NCI-H524 treated with DMSO at 0.1 percent for 48 hours (cell line): ENCODE measurements at places on chromosomes 5 and 9.

- no peak for DNase-seq
These were observed 228.7 kb upstream of the DAP start for GRCh38 chr5:10989577-10990263.

GRCh38 chr9:114386886-114387679, 699 bp downstream of the AKNA start:
- DNase-seq = no peak

DNA sequence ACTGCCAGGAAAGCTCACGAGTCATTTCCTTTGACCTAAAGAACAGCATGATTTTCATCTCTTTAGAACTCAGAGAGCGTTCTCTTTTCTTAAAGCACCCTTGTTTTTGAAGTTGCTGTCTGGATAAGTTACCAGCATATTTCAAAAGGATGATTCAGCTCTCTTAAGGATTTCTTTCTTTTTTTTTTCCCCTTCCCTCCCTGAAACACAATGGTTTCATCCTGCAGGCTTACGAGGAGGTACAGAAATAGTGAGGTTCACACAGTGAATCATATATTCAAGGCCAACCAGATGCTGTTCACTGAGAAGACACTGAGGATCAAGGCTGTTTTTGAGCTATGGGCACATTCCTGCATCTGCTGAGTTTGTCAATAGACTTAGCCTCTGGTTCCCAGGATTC, 257.2 kb downstream of the KIF4B start:
- DNase-seq = no peak

DNA sequence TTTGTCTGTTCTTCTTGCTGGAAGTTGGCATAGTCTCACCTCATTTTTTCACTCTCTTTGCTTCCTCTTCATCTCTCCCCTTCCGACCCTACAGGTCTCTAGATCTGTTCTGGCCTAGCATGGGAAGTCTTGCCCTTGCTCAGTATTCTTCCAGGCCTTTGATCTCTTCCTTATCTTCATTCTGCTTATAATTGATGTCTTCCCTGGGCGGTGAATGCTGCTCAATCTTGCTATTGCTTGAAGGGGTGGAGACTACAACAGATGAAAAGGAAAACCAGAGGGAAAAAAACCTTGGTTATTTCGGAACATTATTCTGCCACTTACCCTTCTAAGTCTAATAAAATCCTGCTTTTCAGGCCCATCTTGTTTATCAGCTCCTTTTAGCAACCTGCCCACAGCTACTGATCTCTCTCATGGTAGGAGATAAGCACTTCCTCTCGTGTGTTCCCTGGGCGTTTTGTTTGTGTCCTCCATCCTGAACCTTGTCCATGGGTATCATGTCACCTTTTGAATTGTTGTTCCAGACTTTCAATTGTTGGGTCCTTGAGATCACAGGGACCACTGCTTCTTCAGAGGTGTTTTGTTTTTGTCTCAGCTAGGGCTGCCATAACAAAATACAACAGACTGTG, 375.6 kb downstream of the ADGRV1 start:
- no peak for DNase-seq

GRCh38 chr5:133106761-133107572, 55.2 kb downstream of the HSPA4 start:
- DNase-seq = no peak

- DNase-seq = no peak
These were observed 60.2 kb upstream of the SLC2A8 start for GRCh38 chr9:127336506-127337352.

DNA sequence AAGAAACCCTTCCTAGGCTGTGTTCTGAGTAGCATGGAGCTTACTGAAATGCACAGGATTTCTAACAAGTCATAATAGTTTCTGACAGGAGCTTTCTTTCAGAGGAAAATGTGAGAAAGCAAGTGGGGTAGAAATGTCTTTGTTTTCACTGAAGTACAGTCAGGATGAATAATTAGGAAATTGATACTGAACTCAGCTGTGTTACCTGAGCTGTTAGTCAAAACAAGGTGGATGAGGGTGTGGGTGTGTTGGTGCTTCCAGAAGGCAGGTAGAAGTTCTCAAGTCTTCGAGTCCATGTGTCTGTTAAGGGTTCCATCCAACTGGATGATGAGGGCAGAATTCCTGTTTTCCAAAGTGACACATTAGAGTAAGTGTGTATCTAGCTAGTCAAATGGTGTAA, 122.4 kb downstream of the BASP1 start:
- no peak for DNase-seq

GRCh38 chr9:98980291-98980690, 36.6 kb downstream of the COL15A1 start:
- no peak for DNase-seq

DNA sequence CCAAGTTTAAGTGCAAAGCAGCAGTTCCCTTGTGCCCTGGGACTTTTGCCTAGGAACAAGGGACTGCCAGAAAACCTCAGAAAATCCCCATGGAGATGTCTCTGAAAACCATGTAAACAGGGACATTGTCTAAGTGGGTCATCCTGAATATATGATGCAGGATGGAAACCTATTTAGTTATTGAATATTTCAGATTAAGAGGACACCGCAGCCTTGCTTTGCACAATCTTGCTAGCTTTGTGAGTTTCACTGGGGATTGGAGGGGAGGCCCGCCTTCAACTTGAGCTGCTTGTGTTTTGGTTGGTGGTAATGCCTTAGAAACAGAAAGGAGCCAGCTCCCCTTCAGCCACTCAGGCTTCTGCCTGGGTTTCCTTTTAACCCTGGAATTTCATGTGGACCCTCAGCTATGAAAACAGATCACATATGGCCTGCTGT, 112.8 kb downstream of the C9orf152 start:
- no peak for DNase-seq

DNA sequence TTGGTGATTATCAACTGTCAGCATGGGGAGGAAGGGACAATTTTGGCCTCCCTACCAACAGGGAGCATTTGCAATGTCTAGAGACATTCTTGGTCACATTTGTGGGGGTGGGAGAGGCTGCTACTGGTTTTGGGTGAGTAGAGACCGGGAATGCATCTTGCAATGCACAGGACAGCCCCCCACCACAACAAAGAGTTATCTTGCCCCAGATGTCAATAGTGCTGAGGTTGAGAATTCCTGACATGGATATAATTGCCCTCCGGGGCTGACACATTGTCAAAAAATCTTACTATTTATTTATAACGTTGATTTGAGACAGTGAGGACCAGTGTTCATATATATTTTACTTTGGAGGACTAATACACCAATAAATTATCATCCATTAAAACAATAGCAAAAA, 316.1 kb downstream of the PSAT1 start:
- DNase-seq = no peak

- DNase-seq = no peak
These were observed 33.3 kb downstream of the PPP1R2B start for GRCh38 chr5:156883316-156883875.

DNA sequence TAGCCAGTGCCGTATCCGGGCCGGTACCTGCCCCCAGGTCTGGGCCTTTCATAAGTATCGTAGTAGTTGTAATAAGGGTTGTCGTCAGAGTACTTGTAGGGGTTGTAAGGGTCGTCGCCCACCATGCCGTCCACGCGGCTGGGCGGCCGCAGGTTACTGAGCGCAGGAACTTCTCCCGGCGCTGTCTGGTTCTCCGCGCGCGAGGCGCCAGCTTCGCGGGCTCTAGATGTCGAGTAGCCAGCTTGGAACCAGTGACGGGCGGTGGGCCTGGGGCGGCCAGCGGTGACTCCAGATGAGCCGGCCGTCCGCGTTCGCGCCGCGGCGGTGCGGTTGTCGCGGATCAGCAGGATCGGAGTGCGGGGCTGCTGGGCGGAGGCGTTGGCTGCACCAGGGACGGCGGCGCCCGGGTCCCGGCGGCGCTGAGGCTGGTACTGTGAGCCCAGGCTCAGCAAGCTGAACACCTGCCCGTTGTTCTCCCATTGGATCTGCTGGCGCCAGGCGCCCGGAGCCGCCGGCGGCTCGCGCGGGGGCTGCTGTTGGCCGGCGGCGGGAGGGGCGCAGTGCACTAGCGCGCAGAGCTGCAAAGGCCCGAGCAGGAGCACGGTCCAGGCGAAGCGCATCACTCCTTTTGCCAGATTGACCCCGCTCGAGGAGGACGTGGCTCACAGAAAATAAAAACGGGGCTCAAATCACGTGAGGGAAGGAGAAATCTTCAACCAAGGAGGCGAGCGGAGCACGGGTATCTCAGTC, 518 bp downstream of the LOX start:
- DNase-seq = no peak

DNA sequence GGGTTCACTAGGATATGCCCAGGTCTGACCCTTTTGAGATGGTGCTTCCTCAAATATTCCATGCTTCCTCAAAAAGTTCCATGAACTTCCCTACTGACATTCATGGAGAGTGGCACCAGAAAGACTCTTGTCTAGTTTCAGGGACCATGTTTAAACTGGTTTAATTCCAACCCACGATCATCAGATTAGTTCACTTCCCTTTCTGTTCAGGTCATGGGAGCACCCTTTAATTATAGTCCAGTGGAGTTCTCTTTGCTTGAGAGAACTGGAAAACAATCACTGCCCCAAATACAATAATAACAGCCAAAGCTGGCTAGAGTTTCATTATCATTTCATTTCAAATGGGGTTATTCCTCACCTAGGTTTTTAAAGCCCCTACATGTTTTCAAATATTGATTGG, 9.7 kb upstream of the ERBIN start:
- no peak for DNase-seq
